ENCODE measurements at places on chromosomes 16 and 17. TPM values are rescaled to one million over a fixed set of nuclear protein-coding genes. Genes with fewer than 3 reads are reported as not detected.

The INTS2 gene
- 12.9 TPM for total RNA-seq

The PTGES3L gene
- 3.0 TPM for total RNA-seq

The GNGT2 gene
- 0.27 TPM for total RNA-seq

The CAMKK1 gene
- 3.5 TPM for total RNA-seq

The SLFN14 gene
- 0.27 TPM for total RNA-seq

The EXOC3L1 gene
- total RNA-seq, result under 0.01 TPM

The CFAP119 gene
- 9.2 TPM for total RNA-seq

The SLC38A8 gene
- not detected for total RNA-seq

The MILR1 gene
- total RNA-seq, result 5.7 TPM

The GLP2R gene
- not detected for total RNA-seq

The CACNG1 gene
- total RNA-seq, result not detected

The SLC52A1 gene
- total RNA-seq, result not detected

The MLKL gene
- total RNA-seq, result 12.7 TPM

The TMEM92 gene
- 0.27 TPM for total RNA-seq

The ENPP7 gene
- total RNA-seq, result 0.27 TPM

The GCGR gene
- not detected for total RNA-seq

GRCh38 chr17:7312432-7313087, 2.6 kb downstream of the GPS2 start:
- DNase-seq, result no peak

- DNase-seq, result no peak
These were observed 6.2 kb downstream of the SMCR8 start for GRCh38 chr17:18321309-18321708.

- no peak for DNase-seq
These were observed 26.7 kb downstream of the SAP30BP start for GRCh38 chr17:75693500-75694481.

- DNase-seq, result peak; percentile 71
These were observed 13.4 kb upstream of the CRISPLD2 start for GRCh38 chr16:84806256-84806889.

DNA sequence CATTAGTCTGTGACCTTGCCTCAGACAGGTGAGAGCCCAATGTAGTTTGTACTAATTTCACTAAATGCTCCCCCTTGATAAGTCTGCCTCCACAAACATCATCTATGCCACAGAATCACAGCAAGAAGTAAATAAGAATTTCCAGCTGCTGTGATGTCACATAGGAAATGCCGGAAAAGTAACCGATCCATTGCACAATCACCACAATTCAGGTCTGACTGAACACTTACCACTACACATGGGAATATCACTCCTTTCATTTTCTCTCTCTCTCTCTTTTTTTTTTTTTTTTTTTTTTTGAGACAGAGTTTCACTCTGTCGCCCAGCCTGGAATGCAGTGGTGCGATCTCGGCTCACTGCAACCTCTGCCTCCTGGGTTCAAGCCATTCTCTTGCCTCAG, 79.0 kb upstream of the CDH11 start:
- DNase-seq, result no peak

DNA sequence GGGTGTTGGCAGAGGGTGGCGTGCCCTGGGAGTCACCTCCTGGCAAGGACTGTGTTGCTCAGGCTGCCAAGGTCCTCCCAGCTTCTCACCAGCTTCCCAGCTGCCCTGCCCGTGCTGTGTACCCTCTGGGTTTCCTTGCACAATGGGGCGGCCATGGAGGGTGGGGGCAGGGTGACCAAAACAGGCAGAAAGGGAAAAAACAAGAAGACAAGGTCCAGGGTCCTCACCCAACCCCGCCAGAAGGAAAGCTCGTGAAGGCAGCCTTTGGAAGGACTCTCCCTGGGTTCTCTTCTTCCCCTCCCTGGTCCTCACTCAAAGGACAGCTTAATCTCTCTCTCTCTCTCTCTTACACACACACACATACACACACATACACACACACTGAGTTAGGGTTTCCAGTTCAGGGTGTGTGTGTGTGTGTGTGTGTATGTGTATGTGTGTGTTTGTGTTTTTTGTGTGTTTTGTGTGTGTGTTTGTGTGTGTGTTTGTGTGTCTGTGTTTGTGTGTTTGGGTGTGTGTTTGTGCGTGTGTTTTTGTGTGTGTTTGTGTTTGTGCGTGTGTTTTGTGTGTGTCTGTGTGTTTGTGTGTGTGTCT, 2.0 kb downstream of the SLC13A5 start:
- DNase-seq, result no peak

DNA sequence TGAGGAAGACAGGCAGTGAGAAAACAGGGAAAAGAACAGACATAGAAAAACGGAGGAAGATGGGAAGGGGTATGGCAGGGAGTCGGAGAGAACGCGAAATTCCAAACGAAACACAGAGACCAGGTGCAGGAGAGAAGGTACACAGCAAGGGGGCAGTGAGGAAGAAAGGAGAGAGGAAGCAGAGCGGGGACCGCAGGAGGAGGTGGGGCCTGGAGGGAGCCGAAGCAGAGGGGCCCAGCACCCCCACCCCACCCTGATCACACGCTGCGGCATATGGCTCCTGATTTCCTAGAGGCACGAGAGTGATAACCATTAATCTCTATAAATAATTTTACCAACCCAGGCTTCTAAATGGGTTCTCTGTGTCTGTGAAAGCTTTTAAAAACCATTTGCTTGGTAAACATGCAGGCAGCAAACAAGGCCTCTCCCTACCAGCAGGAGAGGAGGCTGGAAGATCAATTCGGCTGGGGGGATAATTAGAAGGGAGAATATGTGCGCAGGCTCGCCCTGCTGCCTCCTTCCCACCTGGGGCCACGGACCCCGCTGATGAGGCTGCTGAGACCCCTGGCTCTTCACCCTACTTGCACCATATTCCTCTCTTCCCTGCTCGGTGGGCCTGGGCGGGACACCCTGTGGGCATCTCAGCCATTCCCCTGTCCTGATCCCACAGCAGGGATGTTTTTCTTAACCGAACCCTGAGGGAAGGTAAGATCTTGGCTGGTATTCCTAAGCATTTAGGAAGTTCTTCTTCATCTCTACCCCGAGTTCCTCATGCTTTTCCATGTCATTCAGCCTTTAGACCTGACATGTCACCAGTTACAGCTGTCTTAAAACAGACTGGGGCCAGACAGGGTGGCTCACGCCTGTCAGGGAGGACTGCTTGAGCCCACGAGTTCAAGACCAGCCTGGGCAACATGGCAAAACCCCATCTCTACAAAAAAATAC, 86.7 kb downstream of the TMEM132E start:
- DNase-seq, result no peak

DNA sequence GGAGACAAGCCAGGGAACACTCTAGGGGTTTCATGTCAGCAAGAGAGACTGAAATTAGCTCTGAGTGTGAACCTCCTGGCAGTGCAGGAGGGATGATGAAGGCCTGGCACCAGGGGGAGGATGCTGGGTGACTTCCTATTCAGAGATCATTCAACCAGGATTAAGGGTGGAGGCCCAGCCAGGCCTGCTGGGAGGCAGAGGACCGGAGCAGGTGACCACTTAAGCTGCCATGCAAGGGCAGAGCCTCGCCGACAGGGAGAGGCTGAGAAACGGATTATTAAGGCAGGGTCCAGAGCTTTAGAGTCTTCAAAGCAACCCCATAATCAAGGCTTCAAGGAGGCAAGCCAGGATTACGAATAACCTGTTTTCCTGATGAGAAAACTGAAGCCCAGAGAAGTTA, 10.6 kb upstream of the SRCIN1 start:
- DNase-seq, result no peak

DNA sequence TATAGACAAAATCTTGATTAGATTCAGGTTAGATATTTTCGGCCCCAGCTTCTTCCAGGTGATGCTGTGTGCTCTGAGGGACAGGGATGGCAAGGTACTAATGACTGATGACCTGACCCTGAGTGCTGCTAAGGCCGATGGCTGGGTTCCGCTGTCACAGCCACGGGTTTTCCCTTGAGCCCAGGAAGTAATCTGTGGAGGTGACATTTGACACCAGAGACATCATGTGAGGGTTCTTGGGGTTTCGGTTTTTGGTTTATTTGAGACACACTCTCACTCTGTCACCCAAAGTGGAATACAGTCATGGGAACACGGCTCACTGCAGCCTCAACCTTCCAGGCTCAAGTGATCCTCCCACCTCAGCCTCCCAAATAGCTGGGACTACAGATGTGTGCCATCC, 9.8 kb downstream of the OTOP3 start:
- DNase-seq, result no peak

DNA sequence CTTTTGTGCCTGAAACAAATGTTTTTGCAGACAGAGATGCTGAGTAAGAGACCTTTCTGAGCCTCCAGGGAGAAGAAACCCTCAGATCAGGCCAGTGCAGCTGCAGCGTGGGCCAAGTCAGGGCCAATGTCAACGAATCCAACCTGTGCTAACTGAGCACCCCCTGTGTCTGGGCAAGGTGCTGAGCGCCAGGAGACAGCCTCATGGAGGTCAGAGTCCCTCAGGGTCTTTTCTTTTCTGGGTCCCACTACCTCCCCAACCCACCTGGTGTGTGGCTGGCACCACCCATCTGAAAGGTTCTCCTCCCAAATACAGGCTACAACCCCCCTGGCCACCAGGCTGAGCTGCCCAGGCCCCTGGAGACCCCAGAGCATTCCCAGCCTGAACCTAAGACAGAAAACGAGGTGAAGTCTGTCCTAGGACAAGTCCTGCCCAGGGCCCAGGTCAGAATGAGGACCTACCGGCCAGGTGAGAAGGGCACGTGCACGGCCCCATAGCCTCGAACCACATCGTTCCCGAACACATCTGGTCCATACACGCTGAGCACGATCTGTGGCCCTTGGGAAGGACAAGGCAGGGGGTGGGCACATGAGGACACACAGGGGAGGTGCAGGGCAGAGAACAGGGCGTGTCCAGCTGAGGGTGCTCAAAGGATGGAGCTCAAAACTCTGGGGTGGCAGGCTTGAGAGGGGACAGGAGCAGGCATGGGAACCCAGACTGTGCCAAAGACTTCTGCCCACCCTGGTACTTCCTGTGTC, 15.0 kb downstream of the B9D1 start:
- no peak for DNase-seq

DNA sequence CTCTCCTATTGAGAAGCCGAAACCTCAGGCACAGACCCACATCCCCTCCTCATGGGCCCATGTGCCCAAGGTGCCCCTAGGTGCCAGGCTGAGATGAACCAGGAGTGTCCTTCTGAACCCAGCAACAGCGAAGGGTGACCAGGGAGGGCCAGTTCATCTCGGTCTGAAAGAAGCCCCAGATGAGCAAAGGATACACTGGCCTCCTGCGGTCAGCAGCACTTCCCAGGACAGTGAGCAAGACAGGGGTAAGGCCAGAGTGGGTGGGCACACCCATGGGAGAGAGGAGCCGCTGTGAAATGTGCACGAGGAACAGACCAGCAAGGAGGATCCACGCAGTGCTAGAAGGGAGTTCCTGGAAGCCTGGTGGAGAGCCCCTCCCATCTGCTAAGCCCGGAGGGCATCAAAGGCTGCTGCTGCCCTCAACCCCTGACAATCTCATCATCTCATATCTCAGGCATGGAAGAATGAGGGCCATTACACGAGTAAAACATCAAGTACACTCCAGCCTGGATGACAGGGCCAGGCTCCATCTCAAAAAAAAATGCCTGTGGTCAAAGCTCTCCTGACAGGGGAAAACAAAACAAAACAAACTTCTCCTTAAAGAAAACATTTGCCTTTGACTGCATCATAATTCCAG, 3.3 kb upstream of the HBZ start:
- no peak for DNase-seq

DNA sequence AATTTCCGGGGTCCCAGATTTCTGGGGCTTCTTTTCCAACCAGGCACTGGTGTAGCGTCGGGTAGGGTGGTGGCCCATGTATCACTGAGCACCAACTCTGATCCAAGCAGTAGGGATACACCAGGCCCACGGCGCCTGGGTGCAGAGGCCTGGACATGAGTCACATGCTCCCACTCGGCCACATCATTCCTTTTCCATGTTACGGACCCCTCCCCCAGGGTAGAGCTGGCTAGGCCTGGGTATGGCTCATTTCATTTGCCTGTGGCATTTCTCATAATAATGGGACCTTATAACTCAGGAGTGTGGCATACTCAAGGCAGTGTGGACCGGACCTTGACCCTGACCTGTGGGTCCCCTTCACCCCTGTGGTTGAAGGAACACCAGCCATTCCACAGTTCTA, 18.0 kb upstream of the NDRG4 start:
- DNase-seq, result no peak

- peak; percentile 60 for DNase-seq
These were observed 21.3 kb downstream of the SRCIN1 start for GRCh38 chr17:38584350-38584925.

DNA sequence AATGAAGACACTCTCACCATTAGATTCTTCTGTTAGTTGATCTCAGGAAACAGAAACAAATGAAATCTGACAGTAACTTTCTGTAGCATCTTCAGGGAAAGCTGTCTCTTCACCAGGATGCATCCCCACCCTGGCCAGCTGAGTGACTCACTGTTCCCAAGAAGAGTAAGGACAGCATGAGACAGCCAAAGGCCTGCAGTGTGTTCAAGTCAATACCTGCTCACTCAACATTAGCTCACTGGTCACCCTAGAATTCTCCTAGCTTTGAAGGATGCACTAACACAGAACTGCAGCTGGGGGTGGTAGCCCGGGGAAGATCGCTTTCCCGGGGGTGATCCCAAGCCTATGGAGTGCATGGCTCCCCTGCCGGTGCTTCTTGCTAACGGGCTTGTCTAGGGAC, 28.2 kb upstream of the CLEC18B start:
- DNase-seq, result no peak

- DNase-seq, result no peak
These were observed 10.2 kb downstream of the MARCHF10 start for GRCh38 chr17:62797959-62798358.

GRCh38 chr16:86521236-86522197, 11.2 kb downstream of the FOXF1 start:
- DNase-seq, result no peak

GRCh38 chr16:50281391-50282009, 15.1 kb downstream of the ADCY7 start:
- DNase-seq, result no peak

GRCh38 chr17:73513426-73513825, 130.8 kb downstream of the SDK2 start:
- DNase-seq, result no peak

DNA sequence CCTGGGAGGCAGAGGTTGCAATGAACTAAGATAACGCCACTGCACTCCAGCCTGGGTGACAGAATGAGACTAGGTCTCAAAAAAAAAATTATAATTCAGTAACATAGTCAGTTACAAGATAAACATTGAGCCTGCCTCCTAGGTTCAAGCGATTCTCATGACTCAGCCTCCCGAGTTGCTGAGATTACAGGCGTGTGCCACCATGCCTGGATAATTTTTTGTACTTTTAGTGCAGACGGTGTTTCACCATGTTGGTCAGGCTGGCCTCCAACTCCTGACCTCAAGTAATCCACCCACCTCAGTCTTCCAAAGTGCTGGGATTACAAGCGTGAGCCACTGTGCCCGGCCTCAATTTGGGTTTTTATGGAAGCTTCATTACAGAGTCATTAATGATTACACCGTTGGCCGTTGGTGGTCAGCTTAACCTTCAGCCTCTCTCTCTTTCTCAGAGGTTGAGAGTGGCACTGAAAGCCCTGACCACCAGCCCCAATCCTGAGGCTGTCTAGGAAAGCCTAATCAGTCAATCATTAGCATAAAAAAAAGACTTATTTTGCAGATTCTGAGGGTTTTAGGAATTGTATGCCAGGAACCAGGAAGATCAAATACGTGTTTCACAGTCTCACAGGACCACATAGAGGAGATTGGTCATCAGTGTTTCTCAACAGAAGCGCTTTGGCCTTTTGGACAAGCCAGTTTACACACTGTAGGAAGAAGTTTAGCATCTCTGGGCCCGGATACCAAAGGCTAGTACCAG, 1.3 kb upstream of the LRRC37A3 start:
- DNase-seq, result no peak
